ENCODE measurements at places on chromosomes 6 and 20. TPM values are rescaled to one million over a fixed set of nuclear protein-coding genes. Genes with fewer than 3 reads are reported as not detected.

ZSWIM3 gene
- 4.2 TPM for polyA plus RNA-seq

GRCh38 chr6:139713424-139713823 lies 339.0 kb upstream of the CITED2 start:
- DNase-seq: no peak

DEFB124 gene
- polyA plus RNA-seq: 0.88 TPM

GRCh38 chr20:11195899-11196558 lies 522.2 kb upstream of the JAG1 start:
- no peak for DNase-seq

- no peak for DNase-seq
Observed at GRCh38 chr6:6911391-6911790, 196.4 kb upstream of the RREB1 start.

DNA sequence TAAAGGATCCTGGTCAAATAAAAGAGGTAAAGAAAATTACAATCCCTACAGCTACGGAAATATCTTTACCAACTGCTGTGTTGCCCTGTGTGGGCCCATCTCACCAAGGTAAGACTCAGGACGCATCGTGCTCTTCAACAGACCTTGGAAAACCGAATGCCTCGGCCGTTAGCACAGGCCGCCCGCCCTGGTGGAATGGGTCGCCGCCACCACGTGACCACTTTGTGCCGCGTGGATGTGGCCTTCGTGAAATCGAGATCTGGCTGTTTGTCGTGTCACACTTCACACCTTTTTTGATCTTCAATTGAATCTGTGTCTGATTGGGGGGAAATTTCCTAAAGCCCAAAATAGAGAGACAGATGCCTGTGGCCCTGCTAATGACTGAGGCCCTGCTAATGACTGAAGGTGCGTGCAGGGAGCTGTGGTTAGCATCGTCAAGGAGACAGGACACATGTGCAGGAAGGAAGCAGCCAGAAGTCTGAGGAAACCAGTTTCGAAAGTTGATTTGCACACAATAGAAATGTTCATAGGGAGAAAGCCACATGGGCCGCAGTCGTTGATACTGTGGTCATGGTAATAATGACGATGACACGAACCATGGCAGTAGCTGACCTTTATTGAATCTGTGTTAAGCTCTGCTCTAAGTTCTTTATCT lies 175.7 kb upstream of the SNX9 start:
- no peak for DNase-seq

EYS gene
- polyA plus RNA-seq: 0.59 TPM

DNA sequence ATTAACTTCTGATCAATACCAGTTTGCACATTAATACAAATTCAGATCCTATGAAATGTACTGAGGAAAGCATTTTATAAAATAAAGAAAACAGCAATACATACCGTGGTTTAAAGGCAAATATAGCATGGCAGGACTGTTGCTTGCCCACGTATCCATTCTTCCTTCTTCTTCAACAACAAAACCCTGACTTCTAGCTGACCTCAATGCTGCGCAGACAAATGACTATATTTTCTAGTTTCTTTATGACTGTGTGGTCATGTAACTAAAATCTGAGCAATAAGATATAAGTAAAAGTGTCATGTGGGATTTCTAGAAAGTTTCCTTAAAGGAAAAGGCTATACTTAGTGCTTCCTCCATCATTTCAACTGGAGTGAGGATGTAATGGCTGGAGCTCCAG lies 85.0 kb downstream of the CDC40 start:
- DNase-seq: no peak

MMP24 gene
- 0.43 TPM for polyA plus RNA-seq
